ENCODE measurements at places on chromosomes 11 and 22.
A peak's percentile ranks its signal among the peaks of the same experiment; 100 is the strongest.

DNA sequence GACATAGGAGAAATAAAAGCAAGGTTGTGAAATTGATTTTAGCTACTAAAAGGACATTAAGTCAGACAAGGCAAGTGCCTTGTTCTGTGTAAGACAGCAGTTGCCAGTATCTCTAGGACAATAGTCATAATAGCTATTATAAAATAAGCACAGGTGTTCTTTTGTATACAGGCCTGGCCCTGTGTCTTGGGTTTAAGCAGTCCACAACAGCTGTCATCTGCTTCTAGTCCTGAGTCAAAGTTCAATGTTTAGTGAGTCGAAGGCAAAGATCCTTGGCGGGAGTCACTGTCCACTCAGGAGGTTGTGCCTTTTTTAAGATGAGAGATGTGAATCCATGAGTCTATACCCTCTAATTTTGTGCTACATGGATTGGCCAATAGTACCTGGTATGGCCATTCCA is 79.5 kb downstream of the SC5D start:
- DNase-seq, result no peak

DNA sequence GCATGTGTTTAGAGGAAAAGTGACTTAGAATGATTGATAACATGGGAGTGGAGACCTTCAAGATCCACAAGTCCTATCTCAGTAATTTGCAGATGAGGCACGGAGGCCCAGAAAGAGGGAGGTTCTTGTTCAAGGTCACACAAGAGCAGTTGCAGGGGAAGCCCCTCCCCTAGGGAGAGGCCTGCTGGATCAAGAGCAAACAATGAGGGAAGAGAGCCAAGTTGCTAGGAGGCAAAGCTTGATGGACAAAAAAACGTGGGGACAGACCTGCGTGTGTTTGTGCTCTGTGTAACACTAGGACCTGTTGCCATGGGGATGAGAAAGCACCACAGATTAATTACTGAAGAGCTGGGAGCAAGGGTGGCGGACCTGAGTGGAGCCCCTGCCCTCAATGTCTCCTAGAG is 6.4 kb upstream of the MFRP start:
- DNase-seq, result peak; percentile 45

GRCh38 chr22:46308283-46308988 is 11.8 kb downstream of the GTSE1 start:
- DNase-seq, result no peak

GRCh38 chr11:64677441-64678023 is 45.5 kb downstream of the NRXN2 start:
- DNase-seq, result no peak

DNA sequence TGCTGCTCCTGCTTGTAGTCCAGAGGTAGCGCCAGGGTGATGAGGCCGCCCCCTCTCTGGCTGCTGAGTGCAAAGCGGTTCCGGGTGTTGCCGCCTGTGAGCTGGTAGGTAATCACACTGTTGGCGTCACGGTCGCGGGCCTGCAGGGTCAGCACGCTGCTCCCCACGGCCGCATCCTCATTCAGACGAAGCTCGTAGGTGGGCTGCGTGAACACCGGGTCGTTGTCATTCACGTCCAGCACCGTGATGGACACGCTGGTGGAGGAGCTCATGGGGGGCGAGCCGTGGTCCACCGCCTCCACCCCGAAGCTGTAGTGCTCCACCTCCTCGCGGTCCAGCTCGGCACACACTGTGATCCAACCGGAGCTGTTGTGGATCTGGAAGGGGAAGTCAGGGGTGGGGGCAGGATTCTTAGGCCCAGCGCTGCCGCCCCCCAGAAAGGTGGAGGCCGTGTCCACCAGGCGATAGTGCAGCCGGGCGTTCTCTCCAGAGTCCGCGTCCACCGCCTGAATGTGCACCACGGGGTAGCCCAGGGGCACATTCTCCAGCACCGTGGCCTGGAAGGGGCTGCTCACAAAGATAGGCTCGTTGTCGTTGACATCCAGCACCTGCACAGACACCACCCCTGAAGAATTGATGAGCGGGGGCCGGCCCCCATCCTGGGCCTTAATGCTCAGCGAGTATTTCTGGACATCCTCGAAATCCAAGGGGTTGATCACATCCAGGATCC is 2.4 kb downstream of the CELSR1 start:
- no peak for DNase-seq

GRCh38 chr11:72859126-72859525 is 44.9 kb downstream of the ATG16L2 start:
- DNase-seq, result no peak

DNA sequence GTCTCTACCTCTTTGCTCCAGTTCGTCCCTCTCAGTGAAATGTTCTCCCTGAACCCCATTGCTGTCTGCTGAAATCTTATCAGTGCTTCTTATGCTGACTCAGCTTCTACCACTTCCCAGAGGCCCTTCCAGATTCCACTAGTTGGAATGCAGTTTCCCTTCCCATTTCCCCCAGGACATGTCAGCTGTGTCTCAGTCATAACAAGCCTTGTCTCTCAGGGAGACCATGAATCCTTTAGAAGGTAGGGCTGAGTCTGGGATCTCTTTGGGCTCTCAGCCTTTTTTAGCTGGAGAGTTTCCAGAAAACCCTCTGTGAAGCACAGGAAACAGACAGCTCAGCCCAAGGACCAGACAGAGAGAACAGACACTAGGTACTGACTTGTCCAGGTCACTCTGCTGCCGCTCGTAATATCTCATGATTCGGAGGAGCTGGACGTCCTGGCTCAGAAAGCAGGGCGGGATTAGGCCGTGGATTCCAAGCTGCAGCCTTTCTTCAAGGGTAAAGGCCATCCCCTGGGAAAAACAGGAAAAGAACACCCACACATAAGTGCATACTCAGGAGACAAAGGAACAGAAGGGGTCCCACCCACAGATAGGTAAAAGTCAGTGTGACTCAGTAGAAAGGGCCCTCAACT is 113.0 kb downstream of the ME3 start:
- DNase-seq, result peak; percentile 67

DNA sequence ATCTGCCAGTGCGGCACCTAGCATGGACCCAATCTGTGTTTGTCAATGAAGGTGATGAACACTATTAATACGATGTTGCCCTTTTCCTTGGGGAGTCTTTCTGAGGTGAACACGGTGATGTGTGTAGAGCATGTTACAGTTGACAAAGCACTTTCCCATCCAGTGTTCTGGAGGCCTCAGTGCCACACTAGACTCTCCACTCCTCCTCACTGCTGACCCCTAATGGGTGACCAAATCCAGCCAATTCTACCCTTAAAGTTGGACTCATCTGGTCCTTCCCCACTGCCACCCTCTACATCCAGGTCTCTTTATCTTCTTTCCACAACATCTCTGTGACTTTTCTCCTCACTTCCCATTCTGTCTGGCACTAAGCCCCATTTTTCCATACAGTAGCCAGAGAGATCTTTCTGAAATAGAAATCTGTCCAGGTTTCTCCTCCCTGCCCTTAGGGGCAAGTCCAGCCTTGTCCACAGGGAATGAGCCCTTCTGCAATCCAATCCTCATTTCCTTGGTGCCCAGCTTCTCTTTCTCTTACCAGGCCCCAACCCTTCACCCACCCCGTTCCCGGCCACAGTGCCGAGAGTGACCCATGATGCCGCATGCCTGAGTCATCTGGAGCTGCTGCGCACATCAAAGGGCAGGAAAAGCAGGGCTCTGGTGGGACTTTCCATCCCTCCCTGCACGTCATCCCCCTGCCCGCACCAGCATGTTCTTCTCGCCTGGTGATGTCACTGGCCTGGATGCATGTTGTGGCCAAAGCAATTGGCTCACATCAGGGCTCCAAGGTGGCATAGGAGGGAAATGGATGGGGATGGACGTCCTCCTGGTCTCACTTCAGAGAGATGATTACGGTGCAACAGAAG is 64.2 kb downstream of the RASSF10 start:
- peak; percentile 85 for DNase-seq

DNA sequence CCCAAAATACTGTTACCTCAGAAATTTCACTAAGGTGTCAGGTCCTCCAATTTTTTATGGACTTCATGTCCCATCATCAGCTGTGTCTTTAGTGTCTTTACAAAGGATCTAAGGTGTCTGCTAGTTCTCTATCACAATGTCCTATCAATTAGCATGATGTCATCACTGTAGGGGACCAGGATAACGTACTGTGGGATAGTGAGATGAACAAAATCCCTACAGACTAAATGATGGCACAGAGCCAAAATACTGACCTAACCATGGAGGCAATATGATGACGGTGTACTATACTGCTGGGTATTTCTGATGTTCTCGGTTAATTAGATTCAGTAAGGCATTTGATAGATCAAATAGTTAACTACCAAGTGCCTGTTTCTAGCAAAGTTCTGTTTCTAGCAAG is 82.5 kb downstream of the SBF2 start:
- DNase-seq, result no peak

- DNase-seq, result no peak
These were observed 77.3 kb downstream of the ZBTB44 start for GRCh38 chr11:130237282-130238006.

GRCh38 chr11:70079691-70080090 is 1.6 kb downstream of the ANO1 start:
- DNase-seq, result peak; percentile 52

DNA sequence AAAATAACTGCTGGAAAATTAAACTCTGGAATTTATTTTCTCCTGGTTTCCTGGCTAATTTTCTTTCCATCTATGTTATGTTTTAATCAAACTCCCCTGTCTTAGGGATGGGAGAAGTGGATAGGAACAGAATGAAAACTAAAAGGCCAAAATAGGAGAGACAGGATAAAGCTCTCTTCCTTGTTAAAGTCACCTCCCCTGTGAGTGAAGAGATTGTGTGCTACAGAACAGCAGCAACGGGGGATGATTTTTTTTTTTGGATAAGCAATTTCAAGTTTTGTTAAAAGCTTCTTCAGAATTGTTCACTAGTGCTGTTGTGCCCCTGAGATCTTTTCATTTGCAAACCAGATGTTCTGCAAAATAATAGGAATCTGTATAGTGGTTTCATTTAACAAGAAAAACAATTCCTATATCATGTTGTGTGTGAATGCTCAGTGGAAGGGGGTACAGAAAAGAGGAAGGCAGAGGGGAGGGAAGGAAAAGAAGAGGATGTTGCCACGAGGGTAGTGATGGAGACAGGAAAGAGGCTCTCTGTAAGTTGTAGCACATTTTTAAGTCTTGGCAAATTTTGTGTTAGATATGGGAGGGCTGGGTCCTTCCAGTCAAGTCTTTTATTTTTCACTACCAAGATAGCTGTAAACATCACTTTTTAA is 301.2 kb downstream of the CADM1 start:
- DNase-seq, result no peak

DNA sequence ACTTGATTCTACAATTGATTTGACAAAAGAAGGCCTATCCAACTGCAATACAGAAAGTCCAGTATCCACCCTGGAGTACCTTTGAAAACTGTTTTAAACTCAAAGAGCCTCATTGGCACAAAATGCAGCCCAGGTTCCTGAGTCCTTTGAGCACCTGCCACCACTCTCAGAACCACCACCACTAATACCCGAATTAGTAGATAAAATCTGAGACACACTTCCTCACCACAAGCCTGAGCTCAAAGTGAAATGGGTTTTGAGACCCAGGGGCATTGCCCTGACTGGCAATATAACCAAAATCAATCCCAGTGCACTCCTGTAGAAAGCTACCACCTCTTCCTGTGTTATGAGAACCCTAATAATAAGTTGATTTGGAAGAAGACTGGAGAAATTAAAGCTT is 215.7 kb downstream of the CSNK2A3 start:
- DNase-seq, result no peak

DNA sequence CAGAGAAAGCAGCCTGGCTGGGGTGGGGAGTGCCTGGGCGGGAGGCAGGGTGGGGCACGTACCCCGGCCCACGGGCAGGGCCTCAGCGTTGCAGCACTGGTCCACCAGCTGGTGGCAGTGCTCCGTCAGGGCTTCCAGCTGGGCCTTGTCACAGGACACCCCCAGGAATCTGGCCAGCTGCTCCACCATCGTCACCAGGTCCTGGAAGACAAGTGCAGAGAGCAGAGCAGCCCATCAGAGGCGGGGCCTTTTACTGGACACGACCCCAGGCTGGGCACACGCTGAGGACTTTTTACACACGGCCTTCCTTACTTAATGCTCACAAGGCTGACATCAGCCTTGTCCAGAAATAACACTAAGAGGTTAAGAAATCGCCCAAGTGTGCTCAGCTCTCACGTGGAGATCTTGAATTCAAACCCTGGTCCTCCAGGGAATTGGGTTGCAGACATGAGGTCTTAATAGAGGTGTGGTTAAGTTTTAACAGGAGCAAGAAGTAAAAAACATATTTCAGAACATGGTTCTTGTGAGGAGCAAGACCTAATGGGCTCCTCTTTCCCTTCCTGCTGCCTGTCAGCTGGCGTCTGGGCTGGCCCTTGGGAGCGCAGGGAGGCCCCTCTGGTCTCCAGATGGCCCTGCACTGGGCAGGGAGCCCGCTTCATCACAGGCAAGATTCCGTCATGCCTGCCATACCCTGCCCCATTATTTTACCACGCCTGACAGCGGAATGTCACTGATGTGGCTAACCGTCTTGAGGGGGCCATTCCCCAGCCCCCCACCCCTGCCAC is 17.1 kb upstream of the EFCAB6 start:
- no peak for DNase-seq

DNA sequence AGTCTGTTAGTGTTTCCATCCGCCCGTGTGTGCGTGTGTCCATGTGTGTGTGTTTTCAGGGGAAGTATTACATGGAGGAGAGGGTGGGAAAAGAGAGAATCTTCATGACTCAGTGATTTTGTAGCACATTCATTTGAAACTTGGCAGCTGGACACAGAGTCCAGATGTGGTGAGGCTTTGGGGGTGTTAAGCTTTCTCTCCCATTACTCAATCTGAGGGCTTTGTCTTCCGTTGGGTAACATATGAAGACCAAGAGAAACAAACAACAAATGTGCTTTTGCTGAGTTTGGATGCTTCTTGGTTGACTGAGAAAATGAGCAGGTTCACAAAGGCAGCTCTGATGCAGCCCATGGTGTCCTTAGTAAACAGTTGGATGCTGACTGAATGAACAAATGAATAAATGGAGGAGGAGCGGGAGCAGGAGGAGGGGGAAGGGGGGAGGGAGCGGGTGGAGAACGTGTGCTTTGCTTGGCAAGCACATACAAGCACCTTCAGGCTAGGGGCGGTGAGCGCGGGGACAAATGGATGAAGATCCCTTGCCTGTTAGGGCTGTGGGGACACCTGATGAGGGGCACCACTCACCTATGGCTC is 104.3 kb downstream of the ST3GAL4 start:
- no peak for DNase-seq

DNA sequence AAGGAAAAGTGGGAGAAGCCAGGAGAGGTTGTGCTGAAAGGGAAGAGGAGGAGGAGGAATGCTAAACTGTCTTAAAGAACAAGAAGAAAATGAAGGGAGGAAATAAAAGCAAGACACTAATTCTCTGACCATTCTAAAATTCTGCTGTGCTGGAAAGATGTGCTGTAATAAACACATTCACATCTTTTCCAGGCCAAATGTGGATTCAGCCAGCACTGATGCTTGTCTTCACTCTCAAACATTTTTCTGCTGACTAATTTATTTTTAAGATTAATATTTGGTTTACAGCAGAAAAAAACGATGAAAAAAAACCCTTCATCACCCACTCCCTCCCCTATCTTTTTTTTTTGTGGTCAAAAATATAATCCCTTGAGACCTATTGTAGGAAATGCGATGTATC is 223.6 kb downstream of the SWAP70 start:
- DNase-seq, result no peak

- DNase-seq, result no peak
These were observed 26.1 kb upstream of the BAIAP2L2 start for GRCh38 chr22:38136607-38137006.
